ENCODE measurements at places on chromosomes 7 and 10. TPM values are rescaled to one million over a fixed set of nuclear protein-coding genes. Genes with fewer than 3 reads are reported as not detected.

The SHTN1 gene
- 45.8 TPM for total RNA-seq

GRCh38 chr7:127378537-127378936 lies 14.0 kb downstream of the ZNF800 start:
- no peak overlapping the region for H3K4me3 ChIP-seq
- H3K27me3 ChIP-seq, result no peaks in the 10 kb centered on the region
- H3K4me1 ChIP-seq, result no peaks in the 10 kb centered on the region
- peaks cover 1% of the 10 kb centered on the region for H3K36me3 ChIP-seq
- H3K27ac ChIP-seq, result no peak overlapping the region

The SNX10 gene
- total RNA-seq, result 4.7 TPM

The DNAH11 gene
- 1.6 TPM for total RNA-seq

The CDC14C gene
- total RNA-seq, result 0.91 TPM

Measured in prostate gland (tissue), 2 donors.